Gastroesophageal sphincter (tissue), 4 donors: ENCODE measurements at places on chromosomes 16 and 17. TPM values are rescaled to one million over a fixed set of nuclear protein-coding genes. Genes with fewer than 3 reads are reported as not detected.

DNA sequence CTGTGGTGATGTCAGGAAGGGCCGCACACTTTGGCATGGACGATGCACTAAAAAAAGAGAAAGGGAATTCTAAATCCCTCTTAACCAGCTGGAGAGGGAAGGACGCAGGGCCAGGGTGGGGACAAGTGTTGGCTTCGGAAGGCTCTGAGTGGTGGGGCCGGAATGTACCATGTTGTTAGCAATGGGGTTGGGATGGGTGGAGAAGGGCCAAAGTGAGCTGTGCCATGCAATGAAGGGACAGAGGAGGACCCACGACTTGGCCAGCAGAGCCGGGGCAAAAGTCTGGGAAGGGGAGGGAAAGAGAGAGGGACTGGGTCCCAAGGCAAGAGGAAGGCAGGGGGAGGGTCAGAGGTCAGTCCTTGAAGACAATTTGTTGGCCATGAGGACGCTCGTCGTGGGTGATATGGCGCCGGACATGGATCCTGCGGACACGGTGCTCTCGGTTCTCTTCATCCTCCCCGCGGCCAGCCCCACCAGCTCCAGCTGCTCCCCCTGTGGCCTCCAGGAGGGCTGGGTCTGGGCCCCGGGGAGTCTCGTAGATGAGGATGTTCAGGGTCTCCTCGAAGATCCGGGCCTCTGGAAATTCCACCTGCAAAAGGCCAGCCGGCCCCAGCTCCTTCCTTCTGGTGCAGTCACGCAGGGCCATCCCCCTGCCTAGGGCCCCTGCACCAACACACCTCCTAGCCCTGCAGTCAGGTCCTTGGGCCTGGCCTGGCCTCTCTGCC is 6.4 kb downstream of the ASPHD1 start:
- no peaks in the 10 kb centered on the region for H3K4me1 ChIP-seq
- H3K27ac ChIP-seq = no peak overlapping the region
- peaks cover 3% of the 10 kb centered on the region for H3K27me3 ChIP-seq
- no peak overlapping the region for H3K4me3 ChIP-seq
- ATAC-seq = no peak
- peaks cover 17% of the 10 kb centered on the region for H3K36me3 ChIP-seq

- no peak for ATAC-seq
- H3K27ac ChIP-seq = no peak overlapping the region
- no peaks in the 10 kb centered on the region for H3K4me1 ChIP-seq
- H3K4me3 ChIP-seq = no peak overlapping the region
- no peaks in the 10 kb centered on the region for H3K27me3 ChIP-seq
Observed at GRCh38 chr17:10779609-10780008, 24.3 kb downstream of the TMEM238L start.

Gene GDPD3
- 3.1 TPM for total RNA-seq

DNA sequence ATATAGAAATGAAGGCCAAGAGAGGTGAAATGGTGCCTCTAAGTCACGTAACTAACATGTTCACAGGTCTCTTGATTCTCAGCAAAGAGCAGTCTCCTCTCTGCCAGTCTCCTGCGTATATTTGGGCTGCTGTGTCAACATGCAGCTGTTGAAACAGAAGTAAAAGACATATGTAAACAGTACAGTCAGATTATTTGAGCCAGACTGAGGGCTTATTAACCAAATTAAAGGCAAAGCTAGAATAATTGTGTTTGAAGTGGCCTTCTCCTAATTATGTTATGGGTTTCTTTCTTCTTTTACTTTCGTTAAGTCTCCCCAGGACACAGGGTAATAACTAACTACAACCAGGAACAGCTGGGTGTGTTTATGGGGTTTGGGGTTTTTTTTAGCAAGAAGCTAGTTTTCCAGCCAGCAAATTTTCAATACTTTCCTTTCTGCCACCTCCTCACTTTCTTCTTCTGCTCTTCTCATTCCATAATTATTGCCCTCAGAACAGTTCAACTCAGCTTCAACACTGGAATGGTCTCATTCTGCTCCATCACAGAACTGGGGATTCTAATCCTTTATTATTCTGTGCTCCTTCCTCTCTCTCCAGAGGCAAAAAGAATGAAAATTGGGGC is 18.4 kb downstream of the G6PC1 start:
- no peak overlapping the region for H3K4me3 ChIP-seq
- no peaks in the 10 kb centered on the region for H3K36me3 ChIP-seq
- no peak for ATAC-seq
- no peak overlapping the region for H3K27ac ChIP-seq
- no peaks in the 10 kb centered on the region for H3K27me3 ChIP-seq

Gene PHOSPHO1
- not detected for total RNA-seq

DNA sequence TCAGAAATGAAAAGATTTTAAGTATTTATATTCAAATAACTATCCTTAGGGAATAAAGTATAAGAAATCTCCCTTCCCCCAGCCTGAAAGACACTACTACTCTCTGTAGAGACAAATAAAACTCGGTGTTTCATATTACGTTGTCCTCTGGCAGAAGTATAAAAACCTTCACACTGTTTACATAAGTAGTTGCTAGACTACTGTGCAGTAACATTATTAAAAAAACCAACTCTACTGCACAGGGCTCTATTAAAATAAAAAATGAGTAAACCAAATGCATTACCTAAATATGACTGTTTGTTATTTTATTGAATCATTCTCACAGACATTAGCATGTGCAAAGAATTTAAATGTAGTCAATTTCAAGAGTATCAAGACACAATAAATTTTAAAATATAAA is 67.4 kb downstream of the MED13 start:
- H3K4me3 ChIP-seq = no peak overlapping the region
- H3K4me1 ChIP-seq = peaks cover 59% of the 10 kb centered on the region
- peaks cover 25% of the 10 kb centered on the region for H3K36me3 ChIP-seq

- no peak for ATAC-seq
- peaks cover 3% of the 10 kb centered on the region for H3K4me1 ChIP-seq
- H3K27ac ChIP-seq = peak overlapping the region; percentile 75
- no peak overlapping the region for H3K4me3 ChIP-seq
- H3K36me3 ChIP-seq = no peaks in the 10 kb centered on the region
Observed at GRCh38 chr16:2341456-2342447, 1.2 kb upstream of the ABCA3 start.

DNA sequence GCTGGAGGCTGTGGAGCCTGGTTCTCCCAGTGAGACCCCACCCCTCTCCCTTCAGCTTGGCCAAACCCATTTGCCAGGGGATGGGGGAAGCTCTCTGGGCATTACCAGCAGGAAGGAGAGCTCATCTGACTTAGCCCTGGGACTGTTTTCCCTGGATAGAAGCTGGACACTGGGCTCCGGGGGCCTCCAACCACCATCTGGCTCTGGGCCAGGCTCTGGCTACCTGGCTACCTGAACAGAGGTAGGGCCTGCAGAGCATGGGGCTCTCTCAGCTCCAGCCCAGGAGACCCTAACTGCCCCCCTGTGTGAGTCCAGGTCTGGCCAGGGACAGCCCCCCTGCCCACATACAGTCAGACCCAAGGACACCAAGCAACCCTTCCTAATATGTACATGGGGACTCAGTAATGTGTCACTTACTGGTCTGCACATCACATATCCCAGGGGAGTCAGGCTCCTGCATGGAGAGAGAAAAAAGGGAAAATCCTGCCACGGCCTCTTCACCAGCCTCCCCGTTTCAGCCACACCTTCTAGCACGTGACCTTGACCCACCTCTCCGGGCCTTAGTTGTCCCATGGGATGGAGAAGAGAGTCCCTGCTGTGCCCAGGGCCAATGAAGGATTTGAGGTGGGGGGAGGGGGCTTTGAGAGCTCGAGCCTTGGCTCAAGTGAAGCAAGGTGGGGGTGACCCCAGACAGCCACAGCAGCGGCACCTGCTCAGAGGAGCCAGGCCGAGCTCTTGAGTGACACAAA is 13.8 kb downstream of the CNGB1 start:
- H3K4me1 ChIP-seq = no peaks in the 10 kb centered on the region
- H3K4me3 ChIP-seq = no peak overlapping the region

GRCh38 chr17:71511266-71511995 is 609.4 kb upstream of the SOX9 start:
- H3K27me3 ChIP-seq = no peaks in the 10 kb centered on the region
- H3K4me1 ChIP-seq = no peaks in the 10 kb centered on the region
- no peak overlapping the region for H3K27ac ChIP-seq
- ATAC-seq = no peak
- H3K36me3 ChIP-seq = no peaks in the 10 kb centered on the region

GRCh38 chr17:52465407-52465806 is 306.9 kb upstream of the CA10 start:
- no peak overlapping the region for H3K27ac ChIP-seq
- ATAC-seq = no peak
- no peaks in the 10 kb centered on the region for H3K4me1 ChIP-seq
- no peaks in the 10 kb centered on the region for H3K27me3 ChIP-seq
- H3K4me3 ChIP-seq = no peak overlapping the region

DNA sequence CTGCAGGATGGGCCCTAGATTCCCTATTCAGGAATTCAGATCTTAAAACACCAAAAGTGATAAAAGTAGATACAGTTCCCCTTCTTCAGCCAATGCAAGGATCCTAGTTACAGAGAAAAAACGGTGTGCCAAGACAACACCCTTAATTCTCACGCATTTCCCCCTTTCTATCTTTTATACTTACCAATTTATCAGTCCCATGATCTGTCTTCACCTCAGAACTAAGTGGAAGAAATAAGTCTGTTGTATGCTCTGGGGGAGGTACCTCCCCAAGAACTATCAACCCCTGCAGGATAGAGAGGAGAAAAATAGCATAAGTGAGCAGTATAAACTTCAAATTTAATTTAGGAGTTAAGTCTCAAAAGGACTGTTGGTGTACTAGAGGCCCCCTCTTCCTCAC is 83.2 kb downstream of the STH start:
- H3K27ac ChIP-seq = no peak overlapping the region
- no peak overlapping the region for H3K4me3 ChIP-seq
- no peaks in the 10 kb centered on the region for H3K36me3 ChIP-seq
- no peak for ATAC-seq
- no peaks in the 10 kb centered on the region for H3K27me3 ChIP-seq
